ENCODE measurements at places on chromosomes 16 and 17.

DNA sequence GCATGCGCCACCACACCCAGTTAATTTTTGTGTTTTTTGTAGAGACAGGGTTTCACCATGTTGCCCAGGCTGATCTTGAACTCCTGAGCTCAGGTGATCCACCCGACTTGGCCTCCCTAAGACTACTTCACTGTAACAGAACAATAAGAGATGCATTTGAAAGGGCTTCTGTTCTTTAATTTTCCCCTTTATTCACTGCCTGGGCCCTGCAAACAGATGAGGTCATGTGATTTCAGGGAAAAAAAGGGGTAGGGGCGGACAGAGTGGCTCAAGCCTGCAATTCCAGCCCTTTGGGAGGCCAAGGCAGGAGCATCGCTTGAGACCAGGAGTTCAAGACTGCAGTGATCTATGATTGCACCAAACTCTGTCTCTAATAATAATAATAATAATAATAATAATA, 36.3 kb downstream of the TMEM114 start:
- DNase-seq = no peak

GRCh38 chr17:2157675-2158395, 102.9 kb downstream of the HIC1 start:
- DNase-seq = no peak

DNA sequence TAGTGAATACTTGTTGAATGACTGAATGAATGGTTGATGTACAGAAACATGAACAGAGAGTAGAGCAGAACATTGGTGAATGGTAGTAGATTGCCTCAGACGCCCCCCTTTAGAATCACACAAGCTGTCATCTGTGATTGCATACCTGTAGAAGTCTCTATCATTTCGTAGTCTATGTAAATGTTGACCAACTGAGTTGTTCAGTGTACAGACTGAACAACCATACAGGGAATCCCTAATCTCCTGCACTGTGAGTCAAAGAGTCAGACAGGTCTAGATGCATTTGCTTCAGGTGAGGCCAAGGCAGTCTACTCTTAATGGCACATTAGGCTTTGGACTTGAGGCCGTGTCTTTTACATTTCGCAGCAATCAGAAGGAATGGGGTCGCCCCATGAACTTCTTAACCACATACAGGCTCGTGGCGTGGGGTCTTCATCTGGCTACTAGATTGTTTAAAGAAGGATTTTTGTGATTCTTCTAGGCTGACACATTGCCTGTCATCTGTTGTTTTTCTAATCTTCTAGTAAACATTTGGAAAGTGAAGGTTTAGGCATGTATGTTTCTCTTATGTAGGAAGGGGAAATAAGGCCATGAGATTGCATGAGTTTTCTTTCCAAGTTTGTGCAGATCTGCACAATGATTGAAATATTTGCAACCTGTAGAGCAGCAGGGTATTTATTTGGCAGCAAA, 157.4 kb downstream of the WWOX start:
- DNase-seq = no peak

DNA sequence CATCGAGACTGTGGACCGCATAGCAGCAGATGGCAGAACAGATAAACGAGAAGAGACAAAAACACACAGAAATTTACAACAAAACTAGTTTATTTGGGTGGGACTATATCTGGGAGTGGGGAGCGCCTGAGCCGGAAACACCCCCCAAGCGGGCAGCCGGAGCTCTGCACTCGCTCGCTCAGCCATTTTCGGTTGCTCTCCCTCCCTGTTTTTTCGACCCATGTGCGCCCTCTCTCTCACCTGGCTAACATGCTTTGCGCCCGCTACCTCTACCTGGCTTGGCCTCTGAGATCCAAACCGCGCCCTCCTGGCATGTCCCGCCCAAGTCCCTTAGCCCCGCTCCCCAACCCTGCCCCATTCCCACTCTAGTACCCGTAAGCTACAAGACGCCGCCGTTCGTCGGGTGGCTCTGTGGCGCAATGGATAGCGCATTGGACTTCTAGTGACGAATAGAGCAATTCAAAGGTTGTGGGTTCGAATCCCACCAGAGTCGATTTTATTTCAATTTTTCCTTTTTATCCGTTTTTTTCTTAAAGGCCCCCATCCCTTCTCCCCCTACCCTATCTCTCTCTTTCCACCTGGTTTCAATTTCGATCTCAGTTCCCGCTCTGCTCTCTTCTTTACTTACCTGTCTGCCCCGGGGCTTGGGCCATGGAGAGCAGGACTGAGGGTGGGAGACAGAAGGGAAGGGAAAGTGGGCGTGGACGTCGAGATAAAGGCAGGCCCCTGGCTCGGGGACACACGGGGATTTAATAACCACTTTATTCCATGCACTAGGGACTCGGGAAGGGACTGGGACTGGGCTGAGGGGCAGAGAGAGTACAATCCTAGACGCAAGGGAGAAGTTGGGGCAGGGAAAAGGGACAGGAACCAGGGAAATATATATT, 2.4 kb upstream of the ALOXE3 start:
- peak; percentile 79 for DNase-seq

DNA sequence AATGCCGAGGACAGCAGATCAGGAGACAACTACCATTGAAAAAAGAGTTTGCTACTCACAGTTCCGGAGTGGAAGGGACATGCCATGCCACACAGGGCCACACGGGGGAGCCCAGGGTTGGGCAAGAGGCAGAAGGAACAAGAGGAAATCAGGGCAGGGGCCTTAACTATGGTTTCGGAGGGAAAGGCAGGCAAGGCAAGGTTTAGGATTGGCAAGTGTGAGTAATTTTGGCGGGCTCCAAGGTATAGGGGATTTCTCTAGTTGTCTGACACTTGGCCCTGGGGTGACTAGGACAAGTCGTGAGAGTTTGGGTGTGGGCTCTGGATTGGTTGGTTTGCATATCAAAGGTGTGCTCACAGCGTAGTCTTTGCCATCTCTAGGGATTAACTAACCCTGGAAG, 27.0 kb upstream of the NTN1 start:
- DNase-seq = peak; percentile 64

DNA sequence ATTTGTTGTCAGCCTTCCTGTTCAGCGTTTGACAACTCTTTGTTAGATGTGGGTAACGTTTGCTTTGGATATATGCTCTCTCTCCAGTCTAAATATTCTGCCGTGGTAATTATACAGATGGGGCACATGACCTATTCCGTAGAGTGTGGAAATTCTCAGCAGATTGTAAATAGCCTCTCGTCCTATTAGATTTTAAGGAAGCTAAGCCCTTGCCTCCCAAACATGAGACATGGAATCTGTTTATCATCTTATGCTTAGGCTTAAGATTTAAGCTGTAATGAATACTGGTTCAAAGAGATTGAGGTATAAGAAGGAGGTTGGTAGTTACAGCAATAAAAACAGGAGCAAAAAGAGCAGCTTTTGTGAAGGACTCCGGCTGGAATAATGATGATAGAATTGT, 87.4 kb downstream of the RBFOX1 start:
- peak; percentile 63 for DNase-seq

DNA sequence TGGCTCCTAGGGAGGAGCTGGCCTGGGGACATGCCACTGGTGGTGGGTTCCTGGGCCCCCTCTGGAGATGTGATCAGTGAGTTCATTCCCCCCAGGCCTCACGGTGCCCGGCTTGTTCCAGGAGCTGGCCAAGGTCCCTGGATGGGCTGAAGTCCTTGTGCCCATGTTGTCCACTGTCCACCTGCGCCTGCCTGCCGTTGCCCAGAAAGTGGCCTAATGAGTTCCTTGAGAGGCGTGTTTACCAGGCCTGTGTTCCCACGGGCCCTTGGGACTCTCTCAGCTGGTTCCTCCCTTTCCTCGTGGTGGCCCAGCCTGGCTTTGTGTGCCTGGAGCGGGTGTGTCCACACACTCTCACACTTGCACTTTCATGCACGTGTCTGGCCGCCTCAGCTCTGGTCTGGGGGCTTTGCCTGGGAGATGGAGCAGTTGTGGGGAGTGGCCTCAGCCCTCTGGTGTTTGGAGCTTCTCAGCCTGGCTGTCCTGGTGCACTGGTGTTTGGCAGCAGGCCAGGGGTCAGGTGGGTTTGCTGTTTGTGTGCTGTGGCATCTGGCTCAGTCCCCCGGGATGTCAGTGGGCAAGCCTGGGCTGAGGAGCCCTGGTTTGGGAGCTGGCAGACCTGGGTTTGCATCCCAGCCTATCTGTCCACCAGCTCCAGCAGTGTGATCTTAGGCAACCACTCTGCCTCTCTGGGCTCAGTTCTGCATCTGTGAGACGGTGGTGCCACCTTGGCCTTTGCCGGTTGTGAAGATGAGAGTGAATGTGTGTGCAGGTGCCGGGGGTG, 18.0 kb downstream of the ADCY7 start:
- no peak for DNase-seq

DNA sequence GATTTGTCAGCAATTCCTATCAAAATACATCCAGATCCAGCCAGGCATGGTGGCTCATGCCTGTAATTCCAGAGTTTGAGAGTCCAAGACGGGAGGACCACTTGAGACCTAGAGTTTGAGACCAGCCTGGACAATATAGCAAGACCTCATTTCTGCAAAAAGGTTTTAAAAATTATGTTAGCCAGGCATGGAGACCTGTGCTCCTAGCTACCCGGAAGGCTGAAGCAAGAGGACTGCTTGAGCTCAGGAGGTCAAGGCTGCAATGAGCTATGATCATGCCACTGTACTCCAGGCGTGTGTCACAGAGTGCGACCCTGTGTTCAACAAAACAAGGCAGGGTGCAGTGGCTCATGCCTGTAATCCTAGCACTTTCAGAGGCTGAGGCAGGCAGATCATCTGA, 215.2 kb downstream of the CPPED1 start:
- no peak for DNase-seq

DNA sequence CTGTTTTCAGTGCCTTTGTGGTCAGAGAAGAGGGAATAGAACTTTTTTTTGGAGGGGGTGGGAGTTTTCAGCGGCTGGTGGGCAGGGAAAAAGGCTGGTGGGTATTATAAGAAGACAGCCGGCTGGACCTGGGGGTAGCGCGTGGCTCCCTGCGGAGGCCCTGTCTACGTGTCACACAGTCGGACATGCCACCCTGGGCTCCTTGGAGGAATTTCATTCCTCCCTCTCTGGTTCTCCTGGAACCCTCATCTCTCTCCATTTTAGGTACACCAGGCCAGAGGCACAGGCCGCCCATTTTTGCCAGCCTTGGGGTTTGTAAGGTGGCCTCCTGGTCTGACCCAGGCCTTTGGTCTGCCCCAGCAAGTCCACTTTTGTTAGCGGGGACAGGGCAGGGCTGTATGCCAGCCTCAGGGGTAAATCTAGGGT, 908 bp downstream of the FKBP10 start:
- DNase-seq = no peak

- DNase-seq = no peak
Measured at GRCh38 chr17:64698725-64699124, 36.6 kb upstream of the SMURF2 start.

Measured in eye (tissue), 1 donor.